ENCODE measurements at places on chromosomes 4 and X.
A peak's percentile ranks its signal among the peaks of the same experiment; 100 is the strongest.

DNA sequence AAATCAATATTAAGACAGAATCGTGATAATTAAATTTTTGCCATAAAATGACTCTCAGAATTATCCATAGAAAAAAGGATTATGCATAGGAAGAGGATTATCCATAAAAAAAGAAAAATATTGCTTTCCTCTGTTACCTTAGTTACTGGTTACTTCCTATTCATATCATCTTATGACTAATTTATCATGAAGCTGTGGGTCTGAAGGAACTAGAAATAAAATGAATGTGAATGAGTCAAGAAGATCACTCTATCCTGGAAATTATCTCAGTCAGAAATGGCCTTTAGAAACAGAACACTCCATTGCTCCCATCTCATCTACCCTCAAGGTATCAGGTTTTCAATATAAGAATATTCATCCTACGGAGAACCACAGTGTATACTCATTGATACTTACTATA lies 19.4 kb downstream of the RPS6KA6 start:
- no peak for DNase-seq

DNA sequence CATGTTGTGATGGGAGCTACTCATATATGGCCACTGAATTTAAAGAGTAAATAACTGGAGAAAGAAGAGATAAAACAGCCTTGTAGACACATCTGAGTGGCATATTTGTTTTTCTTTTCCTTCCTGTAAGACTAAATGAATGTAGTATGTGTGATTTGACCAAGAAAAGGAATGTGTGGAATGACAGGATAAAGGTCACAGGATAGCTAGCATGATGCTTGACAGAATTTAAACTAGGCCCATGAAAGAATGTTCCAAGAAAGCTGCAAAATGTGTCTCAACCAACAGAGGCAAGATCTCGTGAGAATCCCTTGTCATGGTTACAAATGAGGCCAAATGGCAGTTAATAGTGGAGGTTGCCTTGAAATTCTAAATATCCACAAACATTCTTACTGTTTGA lies 137.0 kb downstream of the KCNIP4 start:
- DNase-seq = no peak

DNA sequence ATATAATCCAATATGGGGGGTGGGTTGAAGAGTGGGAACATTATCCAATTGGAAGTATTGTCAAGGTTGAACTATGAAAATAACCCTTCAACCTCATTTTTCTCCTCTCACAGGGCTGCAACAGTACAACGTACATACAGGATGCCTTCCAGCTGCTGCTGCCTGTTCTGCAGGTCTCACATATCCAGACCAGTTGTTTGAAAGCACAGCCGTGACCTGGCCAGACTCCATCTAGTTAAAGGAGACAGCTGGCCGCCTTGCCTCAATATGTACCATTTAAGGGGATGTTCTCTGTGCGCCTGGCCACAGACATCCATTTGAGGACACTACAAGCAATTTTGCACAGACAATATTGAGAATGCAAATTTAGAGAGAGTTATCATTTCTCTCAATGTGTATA lies 75.7 kb downstream of the FAM114A1 start:
- no peak for DNase-seq

DNA sequence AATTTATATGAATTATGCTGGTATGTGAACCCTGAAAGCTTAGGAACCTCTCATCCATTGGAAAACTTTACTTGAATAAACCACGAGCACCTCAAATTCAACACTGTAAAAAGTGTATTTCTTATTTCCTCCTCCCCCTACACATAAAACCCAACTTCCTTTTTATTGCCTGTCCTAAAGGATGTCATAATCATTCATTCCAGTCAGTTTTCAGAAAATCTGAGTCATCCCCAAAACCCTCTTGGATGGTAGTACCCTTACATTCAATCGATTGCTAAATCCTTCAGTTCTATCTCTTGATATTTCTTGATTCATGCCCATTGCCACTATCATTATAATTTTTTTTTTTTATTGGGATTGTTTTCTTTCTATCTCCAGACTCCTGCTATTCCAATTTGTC lies 91.1 kb upstream of the ATP8A1 start:
- peak; percentile 13 for DNase-seq

GRCh38 chr4:2804449-2804972 lies 11.6 kb downstream of the SH3BP2 start:
- no peak for DNase-seq

DNA sequence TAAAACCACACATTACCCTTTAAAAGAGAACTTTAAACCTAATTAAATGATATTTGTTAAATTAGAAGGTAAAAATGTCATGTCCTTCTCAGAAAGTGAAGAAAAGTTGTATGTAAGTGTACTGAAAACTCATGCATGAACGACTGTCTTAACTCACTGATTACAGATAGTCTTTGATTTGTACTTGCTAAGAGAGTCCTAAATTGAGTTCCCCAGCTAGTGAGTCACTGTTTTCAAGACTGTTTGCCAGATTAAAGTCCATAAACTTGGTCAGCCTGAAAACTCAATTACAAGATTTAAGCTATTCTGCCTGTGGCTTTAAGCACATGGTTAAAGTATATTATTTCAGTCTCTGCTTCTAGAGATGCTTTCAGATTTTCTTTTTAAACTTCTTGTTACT lies 124.9 kb upstream of the ZCCHC13 start:
- DNase-seq = no peak

GRCh38 chrX:123648028-123648810 lies 84.6 kb downstream of the THOC2 start:
- no peak for DNase-seq

DNA sequence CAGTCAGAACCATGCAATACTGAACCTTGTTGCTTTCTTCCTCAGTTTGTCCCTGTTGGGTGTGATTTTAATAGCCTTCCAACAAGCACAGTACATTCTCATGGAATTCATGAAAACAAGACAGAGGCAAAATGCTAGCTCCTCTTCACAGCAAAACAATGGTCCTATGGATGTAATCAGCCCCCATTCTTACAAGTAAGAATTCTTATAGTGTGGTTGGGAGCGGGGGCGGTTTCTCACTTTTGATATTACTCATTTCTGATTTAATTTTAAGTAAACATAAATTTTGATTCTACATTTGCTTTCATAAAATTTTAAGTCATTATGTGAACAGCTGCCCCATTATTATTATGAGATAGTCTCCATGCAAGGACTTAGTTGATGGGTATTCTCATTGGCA lies 80.8 kb upstream of the TLR2 start:
- DNase-seq = no peak

DNA sequence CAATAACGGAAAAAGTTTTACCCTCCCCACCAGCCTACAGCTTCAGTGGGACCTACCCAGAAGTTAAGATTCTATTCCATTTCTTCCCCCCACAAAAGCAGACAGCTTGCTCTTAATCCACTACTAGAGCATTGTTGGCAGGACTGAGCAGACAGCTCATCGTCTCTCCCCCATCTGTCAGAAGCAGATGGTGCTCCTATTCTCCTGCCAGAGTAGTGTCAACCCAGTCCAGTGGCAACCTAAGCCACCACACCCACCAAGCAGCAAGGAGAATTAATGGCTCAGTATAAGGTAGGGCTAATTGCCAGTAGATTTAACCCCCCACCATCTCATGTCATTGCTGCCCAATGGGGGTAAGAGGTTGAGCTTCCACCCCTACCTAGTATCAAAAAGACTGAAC lies 62.0 kb downstream of the AWAT2 start:
- DNase-seq = no peak

DNA sequence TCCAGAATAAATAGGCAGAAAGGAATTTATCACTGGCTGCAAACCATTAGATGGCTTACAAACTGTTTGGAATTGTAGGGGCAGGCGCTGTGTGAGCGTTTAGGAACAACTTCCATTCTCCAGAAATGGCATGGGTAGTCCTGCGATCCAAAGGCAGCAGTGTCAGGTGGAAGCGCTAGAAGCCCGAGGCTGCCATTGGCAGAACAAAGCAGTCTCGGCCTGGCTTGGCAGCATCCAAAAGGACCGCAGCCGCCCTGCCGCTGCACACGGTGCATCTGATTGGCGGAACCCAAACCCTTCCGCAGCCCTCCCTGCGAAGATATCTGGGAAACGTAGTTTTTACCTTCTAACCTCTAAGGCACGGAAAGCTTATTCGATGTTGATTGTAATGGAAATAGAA lies 23.6 kb upstream of the YTHDC1 start:
- DNase-seq = no peak

DNA sequence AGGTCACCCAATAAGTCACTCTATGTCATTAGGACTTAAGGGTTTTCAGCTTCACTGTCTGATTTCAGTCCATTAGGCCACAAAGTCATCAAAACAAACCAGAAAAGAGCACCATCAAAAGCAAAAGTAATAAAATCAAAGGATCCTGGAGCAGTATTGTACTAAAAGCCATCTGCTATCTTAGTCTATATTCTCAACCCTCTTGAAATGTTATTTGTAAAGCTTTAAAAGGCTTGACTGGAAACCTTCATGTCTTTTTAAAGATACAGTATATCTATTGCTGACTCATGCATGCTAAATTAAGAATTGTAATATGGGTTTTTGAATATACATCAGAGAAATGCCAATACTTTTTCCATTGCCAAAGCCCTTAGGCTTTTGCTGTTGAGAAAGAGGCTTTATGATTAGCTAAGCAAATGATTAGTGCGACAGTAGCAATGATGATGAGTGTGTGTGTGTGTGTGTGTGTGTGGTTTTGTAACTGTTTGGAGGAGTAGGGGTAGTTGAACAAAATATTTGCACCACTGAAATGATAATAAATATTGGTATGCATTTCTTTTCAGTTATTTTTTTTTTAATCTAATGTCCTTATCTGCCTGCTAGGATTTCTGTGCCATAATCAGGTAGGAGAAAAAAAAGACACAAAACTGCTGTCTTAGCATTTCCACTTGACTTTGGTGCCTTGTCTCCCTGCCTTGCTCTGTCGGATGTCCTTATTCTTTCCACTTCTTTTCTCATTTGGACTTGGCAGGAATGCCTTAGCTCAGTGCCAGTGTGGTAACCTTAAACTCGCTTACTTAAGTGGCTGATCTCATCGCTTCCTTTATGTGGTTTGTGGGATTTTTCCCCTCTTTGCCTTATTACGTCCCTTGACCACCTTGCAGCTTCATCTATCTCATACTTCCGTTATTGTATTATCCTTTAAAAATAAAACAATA lies 119.7 kb downstream of the PCDH7 start:
- DNase-seq = peak; percentile 61

- peak; percentile 1 for DNase-seq
Measured at GRCh38 chrX:135112096-135112729, 8.1 kb downstream of the ETDB start.

GRCh38 chrX:118350706-118351105 lies 4.8 kb downstream of the WDR44 start:
- peak; percentile 57 for DNase-seq

- no peak for DNase-seq
Measured at GRCh38 chr4:151524610-151525009, 115.6 kb downstream of the FHIP1A start.

DNA sequence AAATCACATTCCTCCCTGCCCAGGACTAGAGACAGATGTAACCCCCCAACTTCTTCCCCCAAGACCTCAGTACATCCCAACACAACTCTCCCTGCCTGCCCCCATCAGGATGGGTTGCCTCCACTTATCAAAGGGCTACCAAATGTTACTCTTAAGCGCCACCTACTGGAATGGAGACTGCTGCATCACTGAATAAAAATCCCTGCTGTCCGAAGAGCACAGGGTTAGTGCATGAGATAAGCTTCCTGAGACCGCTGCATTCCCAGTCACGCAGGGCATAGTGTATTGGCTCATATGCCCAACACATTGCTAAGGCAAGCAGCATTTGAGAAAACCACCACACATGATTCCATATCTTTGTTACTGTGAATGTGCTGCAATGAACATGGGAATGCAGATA lies 544.5 kb downstream of the PPP4R3C start:
- DNase-seq = peak; percentile 0

DNA sequence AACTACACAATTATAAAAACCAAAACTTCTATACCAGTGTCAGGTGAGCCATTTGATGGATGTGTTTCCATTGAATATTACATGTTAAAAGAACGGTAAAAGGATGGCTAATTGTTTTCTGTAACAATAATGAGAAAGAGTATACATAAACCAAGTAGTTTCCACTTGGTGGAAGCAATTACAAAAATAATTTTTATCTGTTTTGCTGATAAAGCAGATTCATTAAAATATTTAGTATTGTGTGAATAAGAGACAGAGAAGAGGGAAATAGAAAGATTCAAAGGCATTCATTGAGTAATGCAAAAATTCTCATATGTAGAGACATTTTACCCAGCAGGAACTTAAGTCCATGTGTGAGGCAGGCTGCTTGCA lies 95.7 kb downstream of the ANK2 start:
- no peak for DNase-seq

- no peak for DNase-seq
Measured at GRCh38 chr4:3447431-3448395, 5.9 kb downstream of the HGFAC start.

DNA sequence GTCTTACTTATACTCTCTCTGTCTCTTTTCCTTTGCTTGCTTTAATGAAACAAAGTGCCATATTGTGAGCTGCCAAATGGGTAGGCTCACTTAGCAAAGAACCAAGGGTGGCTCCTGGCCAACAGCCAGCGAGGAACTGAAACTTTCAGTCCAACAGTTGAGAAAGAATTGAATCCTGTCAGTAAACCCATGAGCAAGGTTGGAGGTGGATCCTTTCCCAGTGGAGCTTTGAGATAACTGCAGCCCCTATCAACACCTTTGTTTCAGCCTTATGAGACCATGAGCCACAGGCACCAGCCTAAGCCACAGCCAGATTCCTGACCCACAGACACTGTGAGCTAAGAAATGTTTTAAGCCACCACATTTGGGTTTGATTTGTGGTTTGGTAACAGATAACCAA lies 362.2 kb downstream of the PDGFC start:
- peak; percentile 75 for DNase-seq

DNA sequence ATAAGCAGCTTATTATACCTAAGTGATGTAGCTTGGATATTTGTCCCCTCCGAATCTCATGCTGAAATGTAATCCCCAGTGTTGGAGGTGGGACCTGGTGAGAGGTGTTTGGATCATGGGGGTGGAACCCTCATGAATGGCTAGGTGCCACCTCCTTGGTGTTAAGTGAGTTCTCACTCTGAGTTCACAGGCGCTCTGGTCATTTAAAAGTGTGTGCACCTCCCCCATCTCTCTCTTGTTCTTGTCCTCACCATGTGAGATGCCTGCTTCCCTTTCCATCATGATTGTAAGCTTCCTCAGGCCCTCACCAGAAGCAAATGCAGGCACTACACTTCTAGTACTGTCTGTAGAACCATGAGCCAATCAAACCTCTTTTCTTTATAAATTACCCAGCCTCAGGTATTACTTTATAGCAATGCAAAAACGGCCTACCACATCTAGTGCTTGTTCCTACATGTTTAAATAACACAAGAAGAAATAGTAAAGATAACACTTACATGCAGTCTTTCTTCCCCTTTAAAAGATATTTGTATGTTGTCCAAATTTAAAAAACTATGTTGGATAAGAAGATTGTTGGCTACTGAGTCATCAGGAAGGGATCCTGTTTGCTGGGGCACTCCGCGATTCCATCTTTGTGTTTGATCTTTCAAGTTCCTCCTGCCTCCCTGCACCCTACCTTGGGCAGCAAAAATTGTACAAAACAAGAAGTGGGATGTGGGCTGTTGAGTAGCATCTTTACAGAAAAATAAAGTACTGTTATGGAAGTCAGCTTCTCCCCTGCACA lies 29.7 kb downstream of the PPP1R2C start:
- DNase-seq = no peak

Data from MV-4-11 (cell line).